ENCODE measurements at places on chromosomes 5 and 9.

DNA sequence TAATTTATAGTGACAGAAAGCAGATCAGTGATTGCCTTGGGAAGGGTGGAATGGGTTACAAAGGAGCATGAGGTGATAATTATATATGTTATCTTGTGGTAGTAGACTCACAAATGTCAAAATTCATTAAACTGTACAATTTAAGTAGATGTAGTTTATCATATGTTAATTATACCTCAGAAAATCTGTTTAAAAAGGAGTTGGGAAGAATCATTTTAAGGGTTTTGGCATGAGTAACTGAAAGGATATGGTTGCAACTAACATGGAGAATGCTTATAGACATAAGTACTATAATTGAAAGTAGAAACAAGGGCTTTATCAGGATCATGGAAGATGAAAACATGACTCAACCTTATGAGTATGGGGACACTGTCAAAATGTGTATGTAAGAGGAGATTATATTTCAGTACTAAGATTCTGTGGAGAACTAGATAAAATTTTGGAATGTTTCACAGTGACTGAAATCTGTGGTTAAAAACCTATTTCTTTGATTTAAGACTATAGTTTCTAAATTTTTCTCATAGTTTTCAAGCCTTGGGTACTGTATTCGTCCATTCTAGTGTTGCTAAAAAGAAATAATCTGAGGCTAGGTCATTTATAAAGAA, 73.3 kb downstream of the FCHO2 start:
- DNase-seq, result no peak

- no peak for DNase-seq
Observed at GRCh38 chr5:157342822-157343402, 77.0 kb downstream of the CYFIP2 start.

DNA sequence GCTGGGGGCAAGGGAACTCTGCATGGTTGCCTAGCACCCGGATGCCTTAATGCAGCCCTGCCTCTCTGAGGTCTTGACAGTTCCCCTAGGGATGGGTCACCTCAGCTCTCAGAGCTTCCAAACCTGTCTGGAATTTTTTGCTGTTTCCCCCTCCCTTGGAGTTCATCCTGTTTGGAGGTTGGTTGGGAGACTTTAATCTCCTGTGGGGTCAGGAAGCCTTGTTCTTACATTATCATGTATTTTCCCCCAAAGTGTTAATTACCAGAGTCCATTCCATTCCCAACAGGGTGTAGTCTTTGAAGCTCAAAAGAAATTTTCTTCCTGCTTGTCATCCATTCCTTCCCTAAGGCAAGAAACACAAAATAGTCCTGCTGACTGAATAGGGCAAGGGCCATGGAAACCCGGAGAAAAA, 150.3 kb upstream of the SPRY4 start:
- no peak for DNase-seq

DNA sequence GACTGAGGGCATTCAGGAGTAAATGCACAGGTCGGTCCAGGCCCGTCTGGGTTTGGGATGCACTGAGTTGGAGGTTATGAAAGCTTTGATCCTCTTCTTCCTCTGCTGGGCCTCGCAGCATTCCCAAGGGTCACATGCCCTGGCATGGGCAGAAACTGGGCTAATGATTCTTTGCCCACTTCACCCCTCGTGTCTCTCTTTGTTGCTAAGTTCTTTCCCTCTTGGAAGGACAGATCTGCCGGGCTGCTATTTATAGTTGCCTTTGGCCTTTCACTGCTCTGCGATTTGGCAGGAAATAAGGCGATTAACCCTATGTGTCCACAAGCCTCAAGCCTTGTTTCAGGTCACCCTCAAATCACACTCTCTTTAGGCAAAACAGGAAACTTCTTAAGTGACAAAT, 66.9 kb downstream of the ENTREP1 start:
- DNase-seq, result no peak

- no peak for DNase-seq
Observed at GRCh38 chr5:41252036-41252435, 38.7 kb upstream of the C6 start.

DNA sequence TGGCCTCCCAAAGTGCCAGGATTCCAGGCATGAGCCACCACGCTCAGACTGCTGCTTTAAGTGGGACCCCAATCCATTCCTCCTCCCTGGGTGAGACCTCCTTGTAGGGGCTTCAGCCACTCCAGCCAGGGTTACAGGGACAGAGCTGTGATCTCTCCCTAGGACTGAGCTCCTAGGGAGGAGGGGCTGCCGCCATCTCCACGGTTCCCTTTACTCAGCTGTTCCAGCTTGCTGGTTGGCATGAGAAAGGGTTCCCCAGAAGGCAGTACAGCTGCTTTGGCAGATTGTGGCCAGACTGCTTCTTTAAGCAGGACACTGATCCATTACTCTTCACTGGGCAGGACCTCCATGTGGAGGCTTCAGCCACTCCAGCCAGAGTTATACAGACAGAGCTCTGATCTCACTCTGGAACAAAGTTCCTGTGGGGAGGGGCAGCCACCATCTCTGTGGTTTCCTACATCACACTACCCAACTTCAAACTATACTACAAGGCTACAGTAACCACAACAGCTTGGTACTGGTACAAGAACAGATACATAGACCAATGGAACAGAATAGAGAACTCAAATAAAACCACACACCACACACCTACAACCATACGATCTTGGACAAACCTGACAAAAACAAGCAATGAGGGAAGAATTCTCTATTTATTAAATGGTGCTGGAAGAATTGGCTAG, 7.2 kb downstream of the INSL6 start:
- no peak for DNase-seq

- no peak for DNase-seq
Observed at GRCh38 chr9:133135146-133135745, 14.2 kb upstream of the RALGDS start.

Measured in stimulated activated CD8-positive, alpha-beta memory T cell treated with anti-CD3 and anti-CD28 coated beads, Interleukin-7, amount 100 ng/mL, for 1 hour (primary cell).